Hematopoietic multipotent progenitor cell treated with erythropoietin and hydrocortisone succinate and interleukin-3 and kit ligand, for 15 days (in vitro differentiated cells): ENCODE measurements at places on chromosomes 13 and 19.

GRCh38 chr13:49641801-49642291 lies 13.5 kb downstream of the ARL11 start:
- DNase-seq: no peak

- no peak for DNase-seq
Measured at GRCh38 chr19:54461210-54461609, 2.4 kb downstream of the LENG9 start.

GRCh38 chr19:7850000-7850813 lies 20.2 kb downstream of the EVI5L start:
- no peak for DNase-seq

- DNase-seq: no peak
Measured at GRCh38 chr13:27666951-27667350, 45.3 kb downstream of the POLR1D start.

GRCh38 chr13:20106742-20107141 lies 54.1 kb downstream of the GJA3 start:
- no peak for DNase-seq

DNA sequence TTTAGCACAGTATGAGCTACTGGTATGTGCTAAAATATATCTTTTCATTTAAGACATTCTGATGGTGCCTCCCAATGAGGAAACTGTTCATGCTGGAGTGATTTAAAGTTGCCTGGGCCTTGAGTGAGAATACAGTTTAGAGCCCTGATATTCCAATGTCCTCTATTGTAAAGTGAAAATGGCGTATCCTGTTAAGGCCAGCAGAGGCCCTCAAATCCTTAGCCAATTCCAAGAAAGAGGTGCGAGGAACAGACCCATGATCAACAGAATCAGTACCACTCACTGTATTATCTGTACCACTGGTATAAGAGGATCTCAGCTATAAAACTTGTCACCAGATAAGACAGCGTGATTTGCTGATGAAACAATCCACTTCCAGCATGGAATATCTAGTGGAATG lies 273.1 kb upstream of the SLITRK5 start:
- no peak for DNase-seq

DNA sequence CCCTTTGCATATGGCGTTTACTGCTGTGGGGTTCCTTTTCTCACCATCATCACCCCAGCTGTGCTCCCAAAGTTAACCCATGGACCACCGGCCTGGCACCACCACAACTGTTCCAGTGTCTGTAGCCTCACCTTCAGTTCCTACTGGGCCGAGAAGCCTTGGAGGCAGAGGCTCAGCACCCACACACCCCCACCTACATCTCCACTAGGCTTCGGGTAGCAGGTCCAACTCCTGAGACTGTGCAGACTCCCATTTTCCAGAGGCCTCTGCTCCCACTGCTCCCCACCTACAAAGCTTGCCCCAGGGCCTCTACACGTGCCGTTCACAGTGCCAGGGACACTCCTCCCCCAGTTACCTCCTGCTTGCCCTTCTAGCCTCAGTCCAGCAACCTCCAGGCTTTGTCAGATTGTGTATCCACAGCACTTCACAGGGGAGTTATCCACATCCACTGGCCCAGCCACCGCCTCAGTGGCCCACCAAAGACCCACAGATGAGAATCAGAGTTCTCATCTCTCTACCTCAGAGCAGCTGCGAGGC lies 14.1 kb downstream of the SLC27A5 start:
- DNase-seq: no peak

DNA sequence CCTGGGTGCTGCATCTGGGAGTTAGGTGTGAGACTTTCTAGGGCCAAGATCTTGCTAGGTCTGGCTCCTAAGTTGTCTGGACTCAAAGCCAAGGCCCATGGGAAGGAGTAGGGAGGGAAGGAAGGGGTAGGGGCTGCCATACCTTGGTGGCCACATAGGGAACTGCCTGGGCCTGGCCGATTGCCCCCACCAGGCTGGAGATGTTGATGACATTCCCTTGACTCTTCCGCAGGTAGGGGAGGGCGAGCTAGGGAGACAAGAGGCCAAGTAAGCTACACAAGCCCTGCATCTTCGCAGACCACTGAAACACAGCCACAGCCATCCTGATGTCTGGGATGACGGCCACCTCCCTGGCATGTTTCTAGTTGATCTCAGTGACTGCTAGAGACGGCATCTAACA lies 4.1 kb upstream of the BCAT2 start:
- no peak for DNase-seq

GRCh38 chr13:53694814-53695532 lies 666.4 kb downstream of the OLFM4 start:
- no peak for DNase-seq

DNA sequence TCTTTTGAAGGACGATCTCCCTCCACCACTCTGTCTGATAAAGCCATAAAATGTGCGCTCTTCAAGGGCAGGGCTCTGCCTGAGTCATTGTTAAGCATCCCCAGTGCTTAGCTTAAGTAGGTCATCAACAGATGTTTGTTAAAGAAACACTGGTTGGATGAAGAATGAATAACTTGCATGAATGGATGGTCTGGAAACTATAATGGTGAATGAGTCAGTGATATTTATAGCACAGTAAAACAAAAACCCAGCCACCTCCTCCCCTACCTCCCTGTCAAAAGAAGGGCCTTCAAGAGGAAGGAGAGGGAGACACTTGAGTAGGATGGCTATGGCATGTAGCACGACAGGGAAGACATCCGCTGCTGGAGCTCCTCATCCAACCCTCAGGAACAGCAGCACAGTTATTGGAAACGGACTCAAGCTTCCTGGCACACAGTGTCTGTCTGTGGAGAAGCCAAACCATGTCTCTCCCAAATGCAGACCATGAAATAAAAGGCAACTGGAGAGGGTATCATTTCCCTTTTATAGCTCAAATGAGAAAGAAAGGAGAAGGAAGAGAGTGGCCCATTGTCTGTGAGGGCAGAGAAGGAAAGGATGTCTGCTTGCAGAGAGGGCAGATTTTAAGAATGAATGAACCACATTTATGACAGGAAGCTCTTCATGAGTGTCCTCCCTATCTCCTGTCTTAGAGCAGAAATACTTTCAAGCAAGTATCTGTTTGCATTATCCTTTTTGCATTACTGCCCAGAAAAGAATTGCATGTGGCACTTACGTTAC lies 183.5 kb upstream of the UBL3 start:
- DNase-seq: no peak

DNA sequence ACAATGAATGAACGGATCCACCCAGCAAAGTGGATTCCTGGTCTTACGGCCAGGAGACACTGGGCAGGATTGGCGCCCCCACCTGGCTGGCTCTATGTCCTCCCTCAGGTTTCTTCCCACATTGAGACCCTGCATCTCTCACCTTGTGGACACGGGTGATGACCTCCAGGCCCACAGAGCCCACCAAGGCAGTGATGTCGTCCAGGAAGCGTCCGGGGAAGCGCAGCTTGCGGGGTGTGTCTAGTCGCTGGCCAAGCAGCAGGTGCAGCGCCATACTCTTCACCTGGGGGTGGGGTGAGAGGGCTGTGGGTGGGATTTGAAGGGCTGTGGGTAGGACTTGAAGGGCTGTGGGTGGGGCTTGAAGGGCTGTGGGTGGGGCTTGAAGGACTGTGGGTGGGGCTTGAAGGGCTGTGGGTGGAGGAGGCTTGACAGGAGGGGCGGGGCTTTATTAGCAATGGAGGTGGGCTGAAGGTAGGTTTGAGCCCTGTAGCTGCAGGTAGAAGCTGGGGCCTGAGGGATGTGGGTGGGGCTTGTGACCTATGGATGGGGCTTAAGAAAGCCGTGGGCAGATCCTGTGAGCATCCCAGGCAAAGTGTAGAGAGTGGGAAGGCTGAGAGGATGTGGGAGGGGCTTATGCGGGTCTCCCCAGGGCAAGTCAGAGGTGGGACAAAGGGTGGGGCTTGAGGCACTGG lies 12.1 kb upstream of the ANGPTL8 start:
- peak; percentile 38 for DNase-seq

- DNase-seq: peak; percentile 48
Measured at GRCh38 chr13:29923554-29924481, 73.4 kb upstream of the UBL3 start.

DNA sequence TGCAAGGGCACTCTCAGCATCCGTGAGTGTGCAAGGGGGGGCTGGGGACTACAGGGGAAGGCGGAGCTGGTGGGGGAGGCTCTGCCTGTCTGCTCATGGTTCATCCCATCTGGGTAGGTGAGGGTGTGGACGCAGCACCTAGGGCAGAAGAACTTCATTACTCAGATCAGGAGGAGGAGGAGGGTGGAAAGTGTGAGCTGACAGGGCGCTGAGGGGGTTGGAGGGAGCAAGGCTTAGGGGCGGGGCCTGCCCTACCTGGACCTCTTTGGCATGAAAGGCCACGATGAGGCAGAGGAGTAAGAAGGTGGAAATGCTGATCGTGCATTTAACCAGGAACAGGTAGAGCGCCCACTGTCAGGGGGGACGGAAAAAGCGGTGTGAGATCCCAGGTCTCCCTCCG lies 4.5 kb downstream of the KCNN4 start:
- peak; percentile 41 for DNase-seq

DNA sequence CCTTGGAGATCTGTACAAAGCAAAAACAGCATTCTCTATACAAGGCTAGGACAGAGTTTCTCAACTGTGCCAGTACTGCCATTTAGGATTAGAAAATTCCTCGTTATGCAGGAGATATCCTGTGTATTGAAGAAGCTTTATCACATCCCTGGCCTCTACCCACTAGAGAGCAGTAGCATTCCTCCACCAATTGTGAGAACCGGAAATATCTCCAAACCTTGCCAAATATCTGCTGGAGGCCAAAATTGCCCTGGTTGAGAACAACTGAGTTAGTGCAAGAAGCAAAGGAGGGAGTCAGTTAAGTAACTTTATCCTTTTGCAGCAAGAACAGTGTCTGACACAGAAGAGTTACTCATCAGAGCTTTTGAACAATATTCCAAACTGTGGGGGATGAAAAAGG lies 16.2 kb upstream of the FREM2 start:
- DNase-seq: no peak

DNA sequence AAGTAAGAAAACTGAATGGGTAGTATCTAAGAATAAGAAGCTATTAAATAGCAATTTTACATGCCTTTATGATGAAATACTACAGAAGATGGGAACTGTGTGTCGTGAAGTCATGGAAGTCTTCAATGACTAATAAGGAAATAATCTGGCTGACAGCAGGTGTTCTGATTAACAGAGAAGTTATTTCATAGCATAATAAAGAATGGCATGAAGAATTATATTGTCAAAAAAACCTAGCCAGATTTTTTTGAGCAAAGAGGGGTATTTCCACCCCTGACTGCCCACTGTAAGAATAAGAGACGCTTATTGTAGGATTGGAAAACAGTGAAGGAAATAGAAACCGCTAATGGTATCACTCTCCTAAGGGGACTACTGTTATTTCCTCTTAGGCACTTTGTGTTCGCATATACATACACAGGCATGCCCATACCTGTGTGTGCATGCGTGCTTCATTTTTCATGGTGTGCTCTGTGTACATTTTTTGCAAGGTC lies 318.8 kb downstream of the SHISA2 start:
- no peak for DNase-seq

DNA sequence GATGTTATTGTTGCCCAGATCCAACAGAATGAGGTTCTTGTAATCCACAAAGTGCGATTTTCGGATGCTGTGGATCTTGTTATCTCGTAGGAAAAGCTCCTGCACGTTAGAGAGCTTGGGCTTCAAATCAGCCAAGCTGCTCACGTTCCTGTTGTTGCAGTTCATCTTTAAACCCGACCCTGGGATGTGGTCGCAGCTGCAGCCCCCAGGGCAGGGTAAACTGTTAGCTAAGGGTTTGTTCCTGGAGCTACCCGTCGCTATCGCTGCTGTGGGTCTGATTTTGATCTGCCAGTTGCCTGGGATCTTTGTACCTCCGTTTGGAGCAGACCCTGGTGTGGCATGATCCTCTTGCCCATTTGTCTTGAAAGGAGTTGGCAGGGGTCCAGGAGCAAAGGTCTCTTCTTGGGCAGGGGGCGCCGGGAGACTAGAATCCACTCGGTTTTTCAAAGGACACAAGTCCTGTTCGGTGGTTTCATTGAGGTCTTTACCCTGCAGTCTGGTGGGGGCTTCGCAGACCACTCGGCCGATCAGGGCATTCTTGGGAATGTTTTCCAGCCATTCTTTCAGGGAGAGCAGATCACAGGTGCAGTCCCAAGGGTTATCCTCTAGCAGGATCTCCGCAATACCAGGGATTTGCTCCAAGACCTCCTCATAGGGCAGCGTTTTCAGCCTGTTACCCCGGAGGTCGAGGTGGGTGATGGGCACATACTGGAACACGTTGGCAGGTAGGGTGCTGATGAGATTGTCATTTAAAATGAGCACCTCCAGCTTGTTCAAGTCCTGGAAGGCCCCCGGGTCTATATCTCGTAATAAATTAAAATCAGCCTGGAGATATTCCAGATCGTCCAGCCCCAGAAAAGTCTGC lies 1.8 kb downstream of the SLITRK1 start:
- no peak for DNase-seq

DNA sequence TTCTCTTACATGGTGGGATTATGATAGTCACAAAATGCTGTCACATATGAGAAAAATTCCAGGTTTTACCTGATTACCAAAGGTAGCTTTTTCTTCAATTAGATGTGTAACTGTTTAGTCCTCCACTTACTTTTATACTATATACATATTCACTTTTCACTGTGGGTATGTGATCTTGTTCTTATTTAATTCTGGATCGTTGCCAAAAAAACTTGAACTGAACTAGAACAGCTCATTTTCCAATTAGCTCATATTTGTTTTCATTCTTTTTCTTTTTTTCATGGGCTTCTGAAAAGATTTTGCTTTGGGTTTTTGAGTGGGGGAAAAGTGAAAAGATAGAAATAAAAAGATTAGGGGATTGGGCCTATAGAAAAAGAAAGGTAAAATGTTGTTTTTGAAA lies 291.9 kb downstream of the NDFIP2 start:
- no peak for DNase-seq

DNA sequence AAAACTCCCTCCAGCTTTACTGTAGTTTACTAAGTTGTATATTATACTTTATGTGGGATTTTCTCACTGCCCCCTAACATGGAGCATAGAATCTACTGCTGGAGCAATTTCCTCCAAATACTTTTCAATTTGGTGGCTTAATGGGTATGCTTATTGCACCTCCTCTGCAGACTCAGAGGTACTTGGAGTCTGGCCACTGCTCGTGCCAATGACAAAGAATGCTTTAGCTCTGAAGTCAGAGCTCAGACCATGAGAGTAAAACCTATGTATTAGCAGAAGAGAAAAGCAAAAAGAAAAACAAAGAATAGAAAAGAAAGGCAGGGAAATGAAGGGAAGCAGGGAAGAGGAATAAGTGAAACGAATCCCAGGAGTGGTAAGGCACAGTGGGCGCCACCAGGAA lies 71.9 kb downstream of the SUCLA2 start:
- no peak for DNase-seq

DNA sequence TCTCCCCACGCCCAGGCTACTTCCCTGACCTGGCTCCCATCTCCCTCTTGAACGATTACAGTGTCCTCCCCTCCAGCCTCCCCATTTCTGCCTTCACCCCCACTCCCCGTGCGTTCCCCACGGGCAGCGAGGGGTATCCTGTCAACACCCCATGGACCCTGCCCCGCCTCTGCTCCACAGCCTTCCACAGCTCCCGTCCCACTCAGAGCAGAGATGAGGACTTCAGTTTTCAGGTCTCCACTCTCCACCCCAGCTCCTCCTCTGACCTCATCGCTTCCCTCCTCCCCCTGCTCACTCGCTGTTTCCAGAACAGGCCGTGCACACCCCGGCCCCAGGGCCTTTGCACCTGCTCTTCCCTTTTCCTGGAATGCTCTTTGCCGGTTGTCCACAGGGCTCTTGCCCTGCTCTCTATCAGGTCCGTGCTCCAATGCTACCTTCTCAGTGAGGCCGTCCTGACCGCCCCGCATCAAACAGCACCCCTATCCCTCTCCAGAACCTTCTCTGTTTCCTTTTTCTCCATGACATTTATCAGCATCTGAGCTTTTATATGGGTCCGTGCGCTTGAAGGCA lies 15.0 kb downstream of the LRRC4B start:
- DNase-seq: no peak

- no peak for DNase-seq
Measured at GRCh38 chr13:73800011-73800410, 334.2 kb downstream of the KLF12 start.
